ENCODE measurements at places on chromosomes 5 and 9.

DNA sequence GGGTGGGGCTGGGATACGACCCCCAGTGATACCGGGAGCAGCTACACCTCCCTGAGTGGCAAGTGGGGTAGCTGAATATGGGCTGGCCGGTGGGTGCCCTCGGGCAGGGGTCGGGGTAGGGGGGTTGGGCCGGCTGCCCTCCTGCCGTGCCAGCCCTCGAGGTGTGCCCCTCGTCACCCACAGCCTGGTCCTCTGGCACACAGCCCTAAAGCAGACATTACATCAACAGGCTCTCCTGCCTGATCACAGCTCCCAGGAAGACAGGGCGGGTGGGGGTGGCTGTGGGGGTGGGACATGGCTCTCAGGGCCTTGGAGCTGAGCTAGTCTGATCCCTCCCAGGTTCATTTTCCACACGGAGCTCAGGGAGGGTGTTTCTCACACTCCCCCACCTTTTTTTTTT lies 23.2 kb downstream of the FBXW5 start:
- no peak for DNase-seq

GRCh38 chr9:16521868-16522411 lies 348.5 kb downstream of the BNC2 start:
- DNase-seq: no peak

- no peak for DNase-seq
Measured at GRCh38 chr9:109020581-109021511, 7.5 kb upstream of the CTNNAL1 start.

- DNase-seq: no peak
Measured at GRCh38 chr9:14517154-14517906, 175.9 kb downstream of the ZDHHC21 start.

DNA sequence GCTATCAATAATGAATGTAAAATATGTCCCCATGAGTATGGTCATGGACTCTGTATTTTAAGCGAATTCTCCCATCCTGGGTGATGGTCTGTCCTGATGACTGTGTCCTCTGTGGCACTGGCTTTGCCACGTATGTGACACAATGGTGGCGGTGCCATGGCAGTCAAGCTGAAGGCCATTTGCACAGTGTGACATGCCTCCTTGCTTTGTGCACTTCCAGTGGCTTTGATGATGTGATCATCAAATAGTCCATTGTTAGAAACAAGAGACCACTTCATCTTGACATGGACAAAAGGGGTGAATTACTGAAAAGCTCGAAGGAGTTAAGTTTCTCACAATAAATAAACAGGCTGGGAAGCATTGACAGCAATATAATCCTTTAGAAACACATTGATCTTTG lies 31.0 kb upstream of the PRRC1 start:
- DNase-seq: no peak

GRCh38 chr5:89255845-89256463 lies 373.0 kb upstream of the MEF2C start:
- DNase-seq: no peak

DNA sequence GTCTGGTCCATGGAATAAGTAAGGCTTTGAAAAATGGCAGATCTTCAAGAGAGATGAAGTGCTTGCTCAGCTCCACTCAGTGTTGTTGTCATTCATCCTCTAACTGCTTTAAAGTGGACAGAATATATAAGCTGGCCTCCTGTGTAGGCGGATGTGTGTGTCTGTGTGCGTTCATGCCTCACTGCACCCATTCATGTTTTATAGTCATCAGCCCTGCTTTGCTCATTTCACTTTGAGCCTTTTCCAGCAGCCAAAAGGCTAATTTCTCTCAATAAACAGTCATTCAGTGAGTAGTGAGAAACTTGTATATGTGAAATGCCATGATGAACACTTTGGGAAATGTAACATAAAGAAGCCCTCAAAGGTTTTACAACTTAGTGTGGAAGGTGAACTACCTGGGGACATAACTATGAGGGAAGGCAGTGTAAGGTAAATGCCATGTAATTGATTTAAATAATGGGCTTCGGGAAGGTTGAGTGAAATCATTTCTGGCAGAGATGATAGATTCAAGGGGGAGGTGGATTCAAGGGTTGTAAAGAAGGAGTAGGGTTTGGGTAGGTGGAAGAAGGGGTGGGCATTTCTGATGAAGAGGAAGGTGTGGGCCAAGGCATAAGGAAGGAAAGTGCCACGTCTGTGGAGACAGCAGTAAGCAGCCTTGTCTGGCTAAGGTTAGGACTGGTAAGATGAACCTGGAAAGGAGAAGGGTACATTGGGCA lies 15.7 kb downstream of the TTC23L start:
- DNase-seq: no peak

DNA sequence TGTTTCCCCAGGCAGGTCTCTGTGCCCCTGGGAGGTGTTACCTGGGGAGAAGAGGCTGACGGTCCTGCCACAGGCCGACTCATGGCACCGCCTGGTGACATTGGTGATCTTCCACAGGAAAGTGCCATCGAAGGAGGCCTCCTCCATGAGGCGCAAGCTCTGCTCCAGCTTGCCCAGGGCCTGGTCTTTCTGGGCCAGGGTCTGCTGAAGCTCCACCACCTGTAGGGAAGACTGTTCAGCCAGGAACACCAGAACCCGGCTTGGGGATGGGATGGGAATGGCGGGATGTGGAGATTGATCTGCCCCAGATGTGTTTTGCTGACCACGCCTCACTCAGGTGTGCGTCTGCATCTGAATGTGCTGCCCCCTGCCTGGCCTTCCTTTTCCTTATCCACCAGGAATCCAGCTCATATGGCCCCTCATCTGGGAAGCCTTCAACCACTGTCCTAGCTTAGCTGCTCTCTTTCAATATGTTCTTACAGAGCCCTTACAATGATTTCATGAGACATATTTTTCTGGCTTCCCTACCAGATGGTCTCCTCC lies 15.2 kb downstream of the TRAF1 start:
- DNase-seq: no peak

Measured in SIG-M5 (cell line).